SK-N-SH (cell line): ENCODE measurements at places on chromosomes 5 and 9.
A peak's percentile ranks its signal among the peaks of the same experiment; 100 is the strongest.

- DNase-seq = peak; percentile 85
Observed at GRCh38 chr9:128243215-128244018, 32.4 kb downstream of the GOLGA2 start.

DNA sequence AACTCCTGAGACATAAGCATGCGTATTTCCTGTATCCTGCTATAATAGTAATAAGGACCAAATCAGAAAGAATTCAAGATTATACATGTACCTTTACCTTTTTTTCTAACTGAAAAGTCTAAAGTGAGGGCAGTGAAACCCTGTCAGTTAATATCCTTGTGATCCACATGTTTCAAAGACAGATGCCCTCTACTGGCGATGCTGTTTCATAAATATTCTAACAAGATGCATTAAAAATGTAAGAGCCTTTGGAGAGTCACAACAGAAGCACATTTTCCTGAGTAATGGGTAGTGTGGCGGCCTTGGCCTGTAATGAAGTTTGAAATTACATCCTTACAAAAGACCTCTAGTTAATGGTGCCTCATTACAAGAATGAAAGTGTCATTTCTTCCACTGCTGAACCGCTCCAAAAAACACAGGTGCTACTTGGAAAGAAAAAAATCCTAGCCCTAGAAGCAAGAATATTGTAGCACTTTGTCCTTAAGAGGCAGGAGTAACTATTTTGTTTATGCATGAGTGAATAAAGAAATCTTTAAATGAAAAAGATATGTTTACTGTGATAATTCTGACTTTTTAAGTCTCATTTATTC is 232.6 kb downstream of the EPB41L4A start:
- peak; percentile 44 for DNase-seq

- no peak for DNase-seq
Observed at GRCh38 chr9:89291741-89292140, 19.3 kb upstream of the CKS2 start.

DNA sequence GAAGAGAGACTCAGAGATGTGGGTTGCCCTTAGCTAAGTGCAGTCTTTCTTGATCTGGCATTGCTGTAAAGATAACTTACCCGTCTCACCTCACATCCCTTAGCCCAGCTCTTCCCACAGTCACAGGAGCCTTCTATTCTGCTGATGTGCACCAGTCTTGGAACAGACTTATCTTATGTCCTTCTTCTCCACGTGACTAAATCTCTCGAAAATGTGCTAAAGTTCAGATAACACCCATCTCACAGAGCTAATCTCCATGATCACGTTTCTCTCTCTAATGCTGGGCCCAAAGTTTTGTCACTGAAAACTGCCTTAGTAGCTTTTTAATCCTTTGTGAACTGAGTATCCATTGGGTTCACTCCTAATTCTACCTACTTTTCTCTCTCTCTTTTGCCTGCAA is 16.7 kb downstream of the SLC36A1 start:
- DNase-seq = no peak

DNA sequence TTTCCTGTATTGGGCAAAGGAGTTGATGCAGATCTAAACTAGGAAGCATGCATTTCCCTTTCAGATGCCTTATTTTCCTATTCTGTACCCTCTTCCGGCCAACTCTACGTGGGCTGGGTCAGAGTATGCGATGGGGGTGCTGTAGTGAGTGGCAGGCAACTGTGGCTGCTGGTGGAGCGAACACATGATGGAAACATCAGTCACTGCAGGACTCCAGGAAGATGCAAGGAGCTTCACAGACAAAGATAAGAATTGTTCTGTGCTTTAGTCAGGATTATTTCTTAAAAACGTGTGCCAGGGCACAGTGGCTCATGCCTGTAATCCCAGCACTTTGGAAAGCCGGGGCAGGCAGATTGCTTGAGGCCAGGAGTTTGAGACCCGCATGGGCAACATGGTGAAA is 75.1 kb downstream of the PSAT1 start:
- no peak for DNase-seq

GRCh38 chr9:128118472-128118857 is 9.1 kb downstream of the PTGES2 start:
- DNase-seq = no peak

DNA sequence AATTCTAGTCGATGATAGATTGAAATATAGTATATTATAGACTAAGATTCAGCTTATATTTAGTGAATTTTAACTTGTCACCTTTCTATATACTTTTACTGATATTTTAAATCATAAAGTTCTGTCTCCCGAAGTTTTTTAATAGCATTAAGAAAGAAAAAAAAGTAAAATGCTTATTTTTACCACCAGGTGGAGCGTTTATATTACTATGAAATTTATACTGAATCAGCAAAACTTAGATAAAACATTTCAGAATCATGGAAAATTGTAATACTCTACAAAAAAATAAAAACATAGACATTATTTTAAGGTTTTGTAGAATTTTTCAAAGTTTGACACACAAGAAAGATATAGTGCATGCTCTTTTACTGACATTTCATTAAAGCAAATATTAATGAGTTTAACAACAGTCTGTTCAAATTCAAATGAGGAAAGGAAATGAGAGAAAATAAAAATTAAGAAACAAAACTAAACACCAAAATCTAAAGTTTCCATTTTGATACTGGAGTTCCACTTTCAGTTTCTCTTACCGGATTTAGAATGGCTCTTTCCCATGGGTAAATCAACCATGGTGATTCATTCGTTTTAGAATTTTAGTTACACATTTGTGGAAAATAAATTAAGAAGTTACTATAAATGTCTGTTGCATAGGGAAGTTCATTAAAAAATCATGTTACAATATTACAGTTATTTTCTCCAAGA is 1035.3 kb downstream of the CDH12 start:
- DNase-seq = no peak

GRCh38 chr5:156753846-156754245 is 96.2 kb upstream of the PPP1R2B start:
- DNase-seq = no peak

- DNase-seq = no peak
Observed at GRCh38 chr5:94432499-94432898, 185.9 kb downstream of the KIAA0825 start.

DNA sequence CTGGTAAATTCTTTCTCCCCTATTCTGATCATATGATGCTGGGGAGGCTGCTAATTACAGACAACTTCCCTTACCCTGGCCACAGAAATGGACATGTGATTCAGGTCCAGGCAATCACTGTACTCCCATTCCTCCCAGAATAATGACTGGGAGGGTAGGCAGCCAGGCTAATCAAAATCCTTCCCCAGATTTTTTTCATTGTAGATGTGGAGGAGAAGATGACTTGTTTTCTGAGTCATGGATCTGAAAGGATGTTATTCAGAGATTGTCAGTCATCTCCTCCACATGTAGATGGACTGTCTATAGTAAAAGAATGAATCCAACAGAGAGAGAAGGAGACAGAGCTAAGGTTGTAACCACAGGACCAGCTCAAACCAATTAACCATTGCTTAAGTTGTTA is 123.9 kb upstream of the PUM3 start:
- DNase-seq = no peak

GRCh38 chr5:120072068-120072761 is 391.9 kb upstream of the PRR16 start:
- DNase-seq = no peak

- no peak for DNase-seq
Observed at GRCh38 chr5:111095982-111096381, 3.8 kb downstream of the WDR36 start.

DNA sequence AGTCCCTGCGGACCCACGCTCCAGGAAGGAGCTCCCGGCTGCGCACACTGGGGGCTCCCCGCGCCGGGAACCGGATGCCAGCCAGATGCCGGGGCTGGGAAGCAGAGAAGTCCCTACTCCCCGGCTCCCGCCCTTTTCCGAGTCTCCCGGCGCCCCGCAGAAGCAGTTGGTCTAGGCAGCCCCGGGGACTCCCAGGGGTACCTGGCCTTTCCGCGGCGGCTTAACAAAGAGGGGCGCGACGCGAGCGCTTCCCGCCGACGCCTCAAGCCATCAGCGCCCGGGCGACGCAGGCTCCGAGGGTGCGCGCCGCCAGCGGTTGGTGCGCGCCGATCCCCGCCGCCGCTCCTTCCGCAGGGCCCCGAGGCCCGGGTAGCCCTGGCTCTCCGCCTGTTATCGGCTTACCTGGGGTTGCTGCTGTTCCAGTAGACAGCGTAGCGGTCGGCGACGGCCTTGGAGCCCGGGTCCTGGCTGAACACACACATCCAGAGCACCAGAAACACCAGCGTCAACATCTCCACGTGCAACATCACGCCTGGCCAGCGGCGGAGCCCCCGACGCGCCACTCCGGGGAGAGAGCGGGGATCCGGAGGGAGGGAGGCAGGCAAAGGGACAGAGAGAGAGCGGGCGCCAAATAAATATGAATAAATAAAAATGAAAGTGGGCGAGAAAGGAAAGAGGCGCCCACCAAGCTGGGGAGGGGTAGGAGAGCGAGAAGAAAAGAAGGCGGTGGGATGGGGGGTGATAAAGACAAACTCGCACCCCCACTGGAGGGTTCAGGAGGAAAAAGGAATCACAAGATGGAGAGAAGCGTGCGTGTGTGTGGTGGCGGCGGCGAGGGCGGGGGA is 428 bp downstream of the EFNA5 start:
- DNase-seq = peak; percentile 73

DNA sequence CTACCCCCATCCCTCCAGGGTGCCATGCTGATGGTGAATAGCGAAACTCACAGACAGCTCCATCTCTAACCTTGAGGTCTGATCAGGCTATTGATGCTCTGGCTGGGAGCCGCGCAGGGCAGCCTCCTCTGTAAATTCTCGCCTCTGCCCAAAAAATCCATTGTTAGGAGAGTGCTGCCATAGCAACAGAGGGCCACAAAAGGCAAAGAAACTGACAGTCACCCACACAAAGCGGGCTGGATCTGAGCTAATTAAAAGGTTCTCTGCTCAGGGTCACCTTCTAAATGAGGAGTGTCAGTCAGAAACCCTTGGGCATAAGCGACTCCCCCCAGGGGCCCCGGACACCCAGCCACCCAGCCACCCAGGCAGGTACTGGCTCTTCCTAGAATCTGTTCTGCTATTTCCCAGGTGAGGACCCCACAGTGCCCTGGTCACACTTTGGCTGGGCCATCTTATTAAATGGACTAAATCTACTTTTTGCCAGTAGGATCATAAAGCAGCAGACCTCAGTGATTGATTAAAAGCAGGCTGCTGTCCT is 126.7 kb downstream of the MED10 start:
- no peak for DNase-seq

GRCh38 chr9:74711341-74711740 is 176.4 kb downstream of the TRPM6 start:
- no peak for DNase-seq

DNA sequence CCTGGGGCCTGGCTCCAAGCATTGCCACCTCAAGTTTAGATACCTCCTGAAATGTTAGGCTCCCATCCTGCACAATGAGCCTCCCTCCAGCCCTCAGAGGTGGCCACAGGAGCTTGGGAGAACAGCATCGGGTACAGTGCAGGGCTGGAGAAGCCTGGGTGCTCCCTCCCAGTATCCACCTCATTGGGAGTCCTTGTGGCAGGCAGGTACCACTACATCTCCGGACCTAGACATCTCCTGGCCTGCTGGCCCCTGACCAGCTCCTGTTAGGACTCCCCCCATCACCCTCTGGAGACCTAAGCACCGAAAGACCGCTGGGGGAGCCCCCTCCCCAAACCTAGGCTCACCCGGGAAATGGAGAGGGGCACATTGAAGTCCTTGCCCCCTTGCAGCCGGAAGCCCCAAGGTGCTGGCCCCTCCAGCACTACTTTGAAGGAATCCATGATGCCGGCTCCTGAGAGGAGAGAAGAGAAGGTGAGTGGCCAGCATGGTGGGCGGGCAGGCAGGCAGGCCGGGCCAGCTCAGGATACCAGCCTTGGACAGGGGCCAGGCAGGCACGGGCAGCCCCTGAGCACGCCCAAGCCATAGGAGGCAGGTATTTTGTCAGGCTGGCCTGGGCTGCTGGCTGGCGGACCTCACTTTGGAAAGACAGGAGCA is 1.2 kb downstream of the PDLIM7 start:
- peak; percentile 68 for DNase-seq

GRCh38 chr5:147432323-147432722 is 77.5 kb downstream of the DPYSL3 start:
- DNase-seq = peak; percentile 63

- DNase-seq = no peak
Observed at GRCh38 chr9:120868339-120868675, 8.7 kb downstream of the PHF19 start.

DNA sequence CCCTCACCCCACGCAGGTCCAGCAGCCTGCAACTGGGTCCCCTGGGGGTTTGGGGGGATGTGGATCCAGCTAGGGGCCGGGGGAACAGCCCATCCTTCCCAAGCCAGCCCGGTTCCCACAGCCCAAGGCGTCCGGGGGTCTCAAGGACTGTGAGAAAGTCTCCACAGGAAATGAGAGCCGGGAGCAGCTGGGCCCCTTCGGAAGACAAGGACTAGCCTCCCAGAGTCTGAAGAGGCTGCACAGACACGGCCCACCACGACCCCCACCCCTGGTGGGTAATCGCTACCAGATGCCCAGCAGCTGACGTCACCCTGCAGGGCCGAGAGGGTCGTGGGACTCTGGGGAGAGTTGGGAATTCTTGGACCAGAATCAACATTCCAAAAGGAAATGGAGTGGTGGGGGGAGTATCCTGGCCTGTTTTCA is 10.5 kb downstream of the SH2D3C start:
- DNase-seq = peak; percentile 57

GRCh38 chr9:12997009-12997408 is 222.2 kb downstream of the LURAP1L start:
- DNase-seq = no peak

GRCh38 chr5:130138406-130139045 is 234.3 kb downstream of the CHSY3 start:
- DNase-seq = no peak

GRCh38 chr5:34674187-34674586 is 18.1 kb downstream of the RAI14 start:
- DNase-seq = no peak

DNA sequence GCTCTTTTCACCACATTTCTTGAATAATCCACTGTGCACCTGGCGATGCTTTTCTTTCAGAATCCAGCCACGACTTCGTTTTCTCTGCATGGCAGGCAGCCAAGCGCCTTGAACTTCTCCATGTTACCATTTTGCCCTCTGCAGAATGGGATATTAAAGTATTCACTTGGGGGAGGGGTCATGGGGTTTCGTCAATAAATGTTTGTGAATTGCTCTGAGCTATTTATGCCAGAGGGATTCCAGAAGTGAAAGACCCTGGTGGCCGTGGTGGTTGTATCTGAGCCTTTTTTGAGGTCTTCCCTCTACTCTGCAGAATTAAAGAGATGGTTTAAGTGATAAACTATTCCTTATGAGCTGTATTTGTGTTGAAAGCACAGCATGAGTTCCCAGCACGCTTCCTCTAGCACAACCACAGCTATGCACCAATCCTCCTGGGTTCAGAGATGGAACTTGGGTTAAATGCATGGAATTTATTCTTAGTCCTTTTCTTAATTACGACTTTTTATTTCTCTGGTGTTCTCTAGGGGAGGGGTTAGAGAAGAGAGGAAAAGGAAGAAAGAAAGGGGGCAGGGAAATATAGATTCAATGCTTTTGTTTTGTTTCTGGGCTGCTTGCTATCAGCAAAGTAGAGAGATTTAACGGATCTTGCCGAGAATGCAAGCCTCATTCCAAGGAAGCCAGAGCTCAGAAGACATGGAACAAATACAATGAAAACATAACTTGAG is 478.2 kb upstream of the TNC start:
- no peak for DNase-seq

GRCh38 chr9:77883846-77884771 is 147.5 kb downstream of the GNAQ start:
- DNase-seq = no peak

GRCh38 chr5:119063579-119064379 is 7.1 kb upstream of the DMXL1 start:
- DNase-seq = no peak

GRCh38 chr5:180198208-180198607 is 10.8 kb downstream of the RASGEF1C start:
- DNase-seq = no peak

- DNase-seq = no peak
Observed at GRCh38 chr5:168327019-168327421, 35.6 kb downstream of the WWC1 start.
